Activated CD8-positive, alpha-beta memory T cell treated with anti-CD3 and anti-CD28 coated beads for 1 hour (primary cell): ENCODE measurements at places on chromosomes 7 and 10.

- DNase-seq, result no peak
Observed at GRCh38 chr7:26167303-26167934, 15.4 kb downstream of the NFE2L3 start.

DNA sequence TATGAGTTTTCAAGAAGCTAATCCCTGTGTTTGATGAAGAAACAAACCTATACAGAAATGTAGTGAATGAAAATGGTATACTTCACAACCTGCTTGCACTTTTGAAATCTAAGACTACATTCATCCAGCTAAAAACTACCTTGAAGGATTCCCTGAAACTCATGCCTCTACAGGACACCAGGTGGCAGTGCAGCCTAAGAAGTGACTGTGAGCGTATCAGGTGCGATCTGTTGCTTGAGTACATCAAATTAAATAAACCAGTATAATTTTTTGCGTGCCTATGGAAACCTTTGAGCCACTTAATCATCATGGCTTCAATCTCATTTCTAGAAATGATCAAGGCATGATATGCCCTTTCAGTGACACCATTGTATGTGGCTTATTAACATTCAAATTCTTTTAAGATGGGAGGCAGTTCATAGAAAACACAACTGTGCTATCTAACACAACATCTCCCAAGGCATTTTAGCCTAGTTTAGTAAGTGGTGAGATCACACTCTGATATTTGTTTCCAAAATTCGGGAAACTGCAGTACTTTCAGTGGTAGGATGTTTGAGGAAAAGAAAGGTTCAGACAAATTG lies 57.4 kb downstream of the PPP1R17 start:
- no peak for DNase-seq

- DNase-seq, result no peak
Observed at GRCh38 chr10:70828923-70829322, 13.2 kb downstream of the SGPL1 start.

GRCh38 chr10:108523016-108523800 lies 1358.7 kb upstream of the SORCS1 start:
- no peak for DNase-seq

- DNase-seq, result no peak
Observed at GRCh38 chr7:158001621-158002320, 585.9 kb downstream of the PTPRN2 start.

GRCh38 chr10:126161691-126162090 lies 226.6 kb downstream of the ADAM12 start:
- no peak for DNase-seq

DNA sequence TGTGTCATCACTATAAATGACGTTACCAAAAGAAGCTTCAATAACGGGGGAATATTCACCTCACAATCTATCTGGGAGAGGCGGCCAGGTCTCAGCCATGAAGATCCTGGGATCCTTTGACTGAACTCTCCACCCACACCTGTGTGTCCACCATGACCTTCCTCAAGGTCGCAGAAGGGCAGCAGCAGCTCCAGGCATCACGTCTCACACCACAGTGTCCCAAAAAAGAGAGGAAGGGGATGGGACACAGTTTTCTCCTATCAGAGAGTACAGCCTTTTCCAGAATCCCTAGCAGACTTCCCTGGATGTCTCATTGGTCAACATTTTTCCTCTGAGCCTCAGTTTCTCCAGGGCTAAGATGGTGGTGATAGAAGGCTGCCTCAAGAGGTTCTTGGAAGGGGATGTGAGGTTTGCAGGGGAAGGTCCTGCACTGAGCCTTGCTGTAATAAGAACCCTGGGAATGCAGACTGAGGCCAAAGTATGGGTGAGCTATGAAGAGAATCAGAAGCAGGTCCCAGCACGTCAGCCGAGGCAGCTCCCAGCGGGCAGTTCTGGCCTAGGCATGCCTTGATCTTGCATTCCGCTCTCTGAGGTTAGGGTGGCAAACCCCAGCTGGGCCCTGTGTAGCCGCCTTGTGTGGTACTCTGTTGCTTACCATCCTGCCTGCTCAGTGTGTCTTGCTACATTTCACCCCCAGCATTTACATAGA lies 63.8 kb downstream of the COL26A1 start:
- no peak for DNase-seq
